ENCODE measurements at places on chromosomes 6 and 20. TPM values are rescaled to one million over a fixed set of nuclear protein-coding genes. Genes with fewer than 3 reads are reported as not detected.

GRCh38 chr6:148495029-148495428, 152.4 kb downstream of the SASH1 start:
- no peak for ATAC-seq

DNA sequence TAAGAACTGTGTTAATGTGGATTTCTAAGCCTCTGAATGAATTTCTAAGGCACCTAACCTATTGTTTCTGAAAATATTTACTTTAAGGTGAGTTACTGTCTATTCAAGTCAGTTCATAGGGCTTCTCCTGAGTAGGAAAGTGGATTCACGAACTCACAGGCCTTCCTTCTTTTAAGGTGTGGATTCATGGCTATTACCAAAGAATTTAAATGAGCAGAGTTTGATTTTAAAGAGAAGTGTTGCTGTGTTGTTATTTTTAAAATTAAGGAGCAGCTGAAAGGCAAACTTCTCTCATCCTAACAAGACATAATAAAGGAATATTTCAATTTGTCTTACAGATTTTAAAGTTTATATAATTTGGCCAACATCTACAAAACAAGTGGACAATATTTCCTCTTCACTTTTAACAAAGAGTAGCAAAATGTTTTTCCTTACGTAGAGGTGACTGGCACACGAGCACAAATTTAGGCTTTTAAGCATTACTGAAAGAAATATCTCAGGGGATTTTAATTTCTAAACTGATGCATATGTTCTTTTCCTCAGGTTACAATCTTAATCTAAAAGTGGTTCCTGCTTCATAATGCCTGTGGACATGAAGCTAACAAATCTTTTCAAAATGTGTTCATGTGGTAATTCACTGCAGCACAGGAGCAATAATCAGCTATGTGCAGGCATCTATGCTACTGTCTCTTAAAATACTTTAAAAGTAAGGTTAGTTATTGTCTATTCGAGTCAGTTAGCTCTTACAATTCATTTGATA, 602 bp upstream of the TSPYL4 start:
- ATAC-seq, result no peak

Gene ZBTB22
- 10.6 TPM for total RNA-seq

DNA sequence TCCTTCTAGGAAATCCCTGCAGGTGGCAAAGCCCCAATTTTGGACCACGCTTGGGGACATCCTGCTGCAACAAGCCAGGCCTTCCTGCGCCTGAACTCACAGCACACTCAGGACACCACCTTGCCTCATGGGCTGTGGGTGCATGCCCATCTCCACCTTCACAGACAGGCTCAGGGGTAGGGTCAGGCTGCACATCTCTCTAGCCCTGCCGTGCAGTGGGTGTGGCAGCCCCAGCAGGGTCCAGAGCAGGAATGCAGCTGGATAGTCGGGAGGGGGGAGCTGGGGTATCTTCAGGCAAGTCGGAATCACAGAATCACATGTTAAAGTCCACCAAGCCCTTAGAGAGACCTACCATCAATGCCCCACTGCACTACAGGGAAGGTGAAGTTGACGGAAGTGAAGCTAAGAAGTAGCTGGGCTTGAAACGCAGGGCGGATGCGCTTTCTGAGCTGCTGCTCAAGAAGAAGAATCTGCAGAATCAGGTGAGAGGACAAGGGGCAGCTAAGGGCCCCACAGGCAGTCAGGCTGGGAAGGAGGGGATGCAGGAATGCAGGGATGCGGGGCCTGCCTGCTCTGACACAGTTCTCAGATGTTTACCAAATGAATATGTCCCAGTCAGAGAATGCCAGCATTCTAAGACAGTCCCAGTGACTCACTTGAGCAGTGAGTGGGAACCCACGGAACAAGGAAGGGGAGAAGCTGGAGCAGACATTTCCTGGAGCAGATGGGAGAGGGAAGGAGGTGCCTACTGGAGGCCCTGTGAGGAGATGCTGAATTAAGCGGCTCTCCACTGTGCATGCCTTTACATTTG, 11.3 kb downstream of the SERPINB6 start:
- peak; percentile 72 for ATAC-seq

Gene SIRPB2
- 1.0 TPM for total RNA-seq

Gene PRR18
- total RNA-seq, result 0.04 TPM

Gene CST1
- not detected for total RNA-seq

DNA sequence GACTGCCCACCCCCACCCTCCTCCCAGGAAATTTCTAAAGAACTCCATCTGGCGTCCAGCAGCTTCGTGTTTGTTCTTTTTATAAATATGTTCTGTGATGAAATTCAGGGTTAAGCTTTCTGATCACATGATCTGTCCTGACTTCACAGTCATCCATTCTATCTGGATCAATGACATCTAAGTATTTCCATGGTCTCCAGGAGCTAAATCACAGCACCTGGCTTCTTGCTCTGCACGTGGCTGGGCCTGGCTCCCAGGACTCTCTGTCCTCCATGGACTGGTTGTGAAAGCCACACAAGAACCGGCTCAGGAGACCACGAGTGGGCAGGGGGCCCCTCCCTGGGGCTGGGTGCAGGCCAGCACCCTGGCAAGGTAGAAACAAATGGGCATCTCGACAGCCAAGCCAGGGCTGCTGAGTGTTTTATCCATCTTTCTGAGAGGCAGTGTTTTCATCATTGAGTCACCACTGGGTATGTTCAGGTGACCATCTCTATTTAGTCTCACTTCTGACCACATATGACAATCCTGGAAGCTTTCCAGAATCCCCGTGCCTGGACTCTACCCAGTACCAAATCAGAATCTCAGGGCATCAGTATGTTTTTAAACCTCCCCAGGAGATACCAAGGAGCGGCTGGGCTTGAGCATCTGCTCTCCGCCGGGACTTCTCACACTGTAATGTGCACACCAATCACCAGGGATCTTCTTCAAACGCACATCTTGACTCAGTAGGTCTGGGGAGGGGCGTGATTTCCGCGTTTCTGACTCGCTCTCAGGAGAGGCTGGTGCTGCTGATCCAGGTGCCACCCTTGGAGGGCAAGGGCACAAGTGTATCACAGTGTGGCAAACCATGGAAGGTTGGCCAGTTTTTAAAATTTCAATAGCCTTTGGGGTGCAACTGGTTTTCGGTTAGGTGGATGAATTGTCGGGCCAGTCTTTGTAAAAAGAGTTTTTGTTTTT, 31.6 kb upstream of the PXDC1 start:
- no peak for ATAC-seq

DNA sequence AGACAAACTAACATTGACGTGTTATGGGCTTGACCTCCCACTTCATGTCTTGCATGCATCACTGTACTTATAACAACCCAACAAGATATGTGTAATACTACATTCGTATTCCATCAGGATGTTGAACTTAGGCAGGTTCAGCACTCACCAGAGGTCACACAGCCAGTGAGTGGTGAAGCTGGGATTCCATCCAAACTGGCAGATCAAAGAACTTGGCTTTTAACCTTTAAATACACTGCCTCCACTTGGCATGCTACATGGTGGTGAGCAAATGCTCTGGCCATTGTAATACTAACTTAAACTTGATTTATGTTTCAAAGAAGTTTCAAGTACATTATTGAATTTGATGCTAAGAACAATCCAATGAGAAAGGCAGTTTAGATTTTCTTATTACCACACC, 10.7 kb upstream of the HDDC2 start:
- no peak for ATAC-seq

DNA sequence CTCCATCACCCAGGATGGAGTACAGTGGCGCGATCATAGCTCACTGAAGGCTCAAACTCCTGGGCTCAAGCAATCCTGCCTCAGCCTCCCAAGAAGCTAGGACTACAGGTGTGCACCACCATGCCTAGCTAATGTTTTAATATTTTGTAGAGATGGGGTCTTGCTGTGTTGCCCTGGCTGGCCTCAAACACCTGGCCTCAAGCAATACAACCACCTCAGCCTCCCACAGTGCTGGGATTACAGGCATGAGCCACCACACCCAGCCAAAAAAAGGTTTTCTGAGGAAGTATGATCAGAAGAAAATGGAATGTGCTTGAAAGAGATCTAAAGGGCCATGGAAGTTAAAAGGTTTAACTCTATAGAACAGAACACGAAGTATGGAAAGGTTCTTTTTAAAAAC, 8.7 kb downstream of the RBBP9 start:
- ATAC-seq, result no peak

Gene HLA-DOB
- 0.52 TPM for total RNA-seq
